NCI-H446 (cell line): ENCODE measurements at places on chromosomes 7 and 10.

DNA sequence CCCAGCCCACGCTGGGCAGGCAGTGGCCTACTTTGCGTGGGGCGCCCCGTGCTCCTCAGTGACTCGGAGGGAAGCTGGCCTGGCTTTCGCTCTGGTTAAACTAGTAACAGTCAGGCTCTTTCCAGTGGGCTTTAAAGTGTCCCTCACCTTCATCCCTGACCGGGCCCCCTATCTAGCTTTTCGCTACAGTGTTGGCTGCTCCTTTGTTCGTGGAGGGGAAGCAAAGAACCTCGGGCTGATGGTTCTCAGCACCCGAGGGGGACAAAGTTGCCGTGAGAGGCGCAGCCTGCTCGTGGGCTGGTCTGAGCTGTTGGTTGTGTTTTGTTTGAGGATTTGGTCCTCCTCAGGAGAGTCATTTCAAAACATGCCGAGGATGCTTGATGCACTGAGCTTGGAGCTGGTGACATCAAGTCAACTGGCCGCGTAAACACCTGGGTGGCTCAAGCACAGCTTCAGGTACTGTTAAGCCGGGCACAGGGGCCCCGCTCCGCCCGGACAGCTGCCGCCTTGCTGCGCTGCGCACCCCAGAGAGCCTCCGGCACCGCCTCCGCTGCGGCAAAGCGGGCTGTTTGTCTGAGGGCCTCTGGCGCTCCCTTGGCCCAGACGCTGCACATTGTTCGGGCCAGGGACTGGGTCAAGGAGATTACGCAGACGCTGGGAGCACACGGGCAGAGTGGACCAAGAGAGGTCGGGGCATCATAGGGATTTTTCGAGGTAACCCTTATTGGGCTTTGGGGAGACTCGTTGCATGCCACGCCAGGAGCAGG lies 1.6 kb downstream of the DLX6 start:
- DNase-seq, result no peak

DNA sequence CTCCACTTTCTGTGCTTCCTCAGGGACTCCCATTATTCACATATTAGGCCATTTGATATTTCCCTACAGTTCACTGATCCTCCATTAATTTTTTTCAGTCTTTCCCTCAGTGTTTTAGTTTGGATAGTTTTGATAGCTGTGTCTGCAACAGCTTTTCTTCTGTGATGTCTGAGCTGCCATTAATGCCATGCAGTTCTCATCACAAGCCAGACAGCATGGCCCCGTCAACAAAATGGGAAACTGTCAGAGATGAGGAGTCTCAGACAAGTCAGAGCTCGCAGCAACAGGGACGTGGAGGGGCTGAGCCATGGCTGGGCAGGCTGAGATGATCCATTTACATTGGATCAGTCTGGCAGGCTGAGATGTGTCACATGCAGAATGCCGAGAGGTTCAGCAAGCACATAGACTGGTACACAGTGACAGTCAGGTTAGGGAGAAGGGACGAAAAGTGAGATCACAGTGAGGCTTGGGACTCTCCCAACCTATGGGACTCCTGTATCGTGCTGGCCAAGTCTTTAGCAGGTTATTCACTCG lies 65.4 kb downstream of the NPS start:
- DNase-seq, result no peak

DNA sequence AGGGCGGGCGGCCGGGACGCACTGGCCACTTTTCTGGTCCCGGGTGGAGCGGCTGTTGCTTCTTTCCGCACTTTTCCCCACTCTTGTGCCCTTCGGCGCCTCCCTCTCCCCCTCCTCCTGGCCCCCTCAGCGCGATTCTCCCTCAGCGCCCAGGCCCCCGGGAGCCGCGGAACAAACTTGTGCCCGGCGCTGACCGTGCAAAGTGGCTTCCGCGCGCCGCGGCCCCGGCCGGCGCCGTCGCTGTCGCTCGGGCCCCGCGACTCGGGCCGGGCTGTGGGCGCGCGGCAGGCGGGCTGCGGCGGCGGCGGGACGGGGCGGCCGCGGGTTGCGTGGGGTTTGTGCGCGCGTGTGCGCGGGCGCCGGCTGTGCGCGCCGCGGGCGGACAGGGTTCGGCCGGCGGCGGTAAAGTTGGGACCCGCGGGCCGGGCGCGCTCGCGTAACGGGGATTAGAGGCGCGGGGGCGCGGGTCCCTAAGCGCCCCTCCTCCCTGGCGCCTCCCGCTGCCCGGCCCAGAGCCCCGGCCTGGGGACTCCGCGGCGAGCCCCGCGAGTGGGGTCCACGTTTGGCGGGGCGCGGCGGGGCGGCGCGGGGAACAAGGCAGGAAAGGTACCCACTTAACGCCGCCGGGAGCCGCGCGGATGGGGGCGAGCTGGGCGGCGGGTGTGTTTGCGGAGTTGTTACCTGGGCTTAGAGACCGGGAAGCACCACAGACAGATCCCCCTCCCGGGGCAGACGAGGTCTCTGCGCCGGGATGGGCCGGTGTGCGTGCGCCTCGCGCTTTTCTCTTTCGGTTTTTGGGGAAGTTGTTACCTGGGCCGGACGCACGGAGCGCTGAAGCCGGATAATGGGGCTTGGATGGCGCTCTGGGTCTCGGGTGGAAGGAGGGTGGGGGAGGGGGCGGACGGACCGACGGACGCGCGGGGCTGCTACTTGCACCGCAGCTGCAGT lies 860 bp downstream of the ZEB1 start:
- peak; percentile 23 for DNase-seq

- no peak for DNase-seq
These were observed 65.6 kb downstream of the CDH23 start for GRCh38 chr10:71462062-71462935.

DNA sequence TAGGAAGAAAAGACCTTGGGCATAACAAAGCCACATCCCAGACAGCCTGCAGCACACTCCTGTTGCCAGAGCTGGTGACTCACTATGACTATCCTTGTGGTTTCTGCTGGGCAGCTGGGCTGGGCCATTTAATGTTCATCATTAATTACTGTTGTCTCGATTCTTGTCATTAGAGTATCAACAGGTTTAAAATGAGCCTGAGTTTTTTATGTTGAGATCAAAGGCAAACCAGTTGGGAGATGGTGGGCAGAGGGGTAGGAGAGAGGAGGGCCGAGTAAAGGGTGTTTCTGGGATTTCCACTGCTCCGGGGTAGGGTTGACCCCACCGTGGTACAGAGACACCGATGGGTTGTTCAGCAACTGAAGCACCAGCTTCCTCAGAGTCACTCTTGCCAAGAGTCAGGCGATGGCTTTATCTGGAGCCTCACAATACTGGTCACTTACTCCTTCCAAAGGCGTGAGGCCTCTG lies 128.7 kb upstream of the LYZL1 start:
- DNase-seq, result no peak

GRCh38 chr7:57426629-57427003 lies 23.4 kb upstream of the ZNF716 start:
- DNase-seq, result no peak

GRCh38 chr7:2217716-2218443 lies 14.9 kb downstream of the MAD1L1 start:
- DNase-seq, result no peak

GRCh38 chr7:99667179-99667578 lies 12.6 kb downstream of the CYP3A5 start:
- no peak for DNase-seq
